SJSA1 (cell line): ENCODE measurements at places on chromosomes 3 and 15. TPM values are rescaled to one million over a fixed set of nuclear protein-coding genes. Genes with fewer than 3 reads are reported as not detected.

GRCh38 chr3:134600685-134601463 lies 49.9 kb downstream of the KY start:
- peak; percentile 60 for DNase-seq

DNA sequence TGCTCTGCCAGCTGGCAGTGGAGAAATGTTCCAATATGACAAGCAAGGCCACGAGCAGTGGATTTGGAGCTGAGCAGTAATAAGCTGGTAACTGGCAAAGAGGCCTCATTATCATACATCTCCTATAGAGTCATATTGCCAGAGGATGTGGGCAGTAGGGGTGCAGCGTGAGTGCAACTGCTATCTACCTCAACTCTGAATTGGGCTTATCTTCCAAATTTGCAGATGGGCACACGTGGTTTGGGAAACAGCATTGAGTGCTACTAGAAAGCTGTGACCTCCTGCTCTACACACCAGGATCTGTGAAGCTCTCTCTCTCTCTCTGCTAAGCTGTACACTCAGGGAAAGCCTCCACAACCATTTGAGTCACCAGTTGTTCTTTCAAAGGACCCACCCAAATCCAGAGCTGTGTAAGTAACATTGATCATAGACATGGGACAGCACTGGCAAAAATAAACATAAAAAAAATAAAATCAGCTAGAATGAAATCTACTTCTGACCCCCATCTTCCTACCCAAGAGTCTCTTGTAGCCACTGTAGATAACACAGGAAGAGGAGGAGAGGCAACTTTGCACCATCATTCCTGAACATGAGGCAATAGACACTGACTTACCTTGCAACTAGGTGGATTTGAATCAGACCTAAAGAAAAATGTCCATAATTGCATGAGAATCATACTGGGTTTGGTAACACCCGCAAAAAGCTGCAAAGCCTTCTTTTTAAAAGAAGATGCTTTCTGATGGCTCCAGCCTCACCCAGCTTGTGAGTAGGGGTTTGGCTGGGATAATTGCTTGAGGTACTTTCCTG lies 82.9 kb upstream of the THBS1 start:
- no peak for DNase-seq

- no peak for DNase-seq
Observed at GRCh38 chr3:72475258-72476138, 372.7 kb downstream of the SHQ1 start.

DNA sequence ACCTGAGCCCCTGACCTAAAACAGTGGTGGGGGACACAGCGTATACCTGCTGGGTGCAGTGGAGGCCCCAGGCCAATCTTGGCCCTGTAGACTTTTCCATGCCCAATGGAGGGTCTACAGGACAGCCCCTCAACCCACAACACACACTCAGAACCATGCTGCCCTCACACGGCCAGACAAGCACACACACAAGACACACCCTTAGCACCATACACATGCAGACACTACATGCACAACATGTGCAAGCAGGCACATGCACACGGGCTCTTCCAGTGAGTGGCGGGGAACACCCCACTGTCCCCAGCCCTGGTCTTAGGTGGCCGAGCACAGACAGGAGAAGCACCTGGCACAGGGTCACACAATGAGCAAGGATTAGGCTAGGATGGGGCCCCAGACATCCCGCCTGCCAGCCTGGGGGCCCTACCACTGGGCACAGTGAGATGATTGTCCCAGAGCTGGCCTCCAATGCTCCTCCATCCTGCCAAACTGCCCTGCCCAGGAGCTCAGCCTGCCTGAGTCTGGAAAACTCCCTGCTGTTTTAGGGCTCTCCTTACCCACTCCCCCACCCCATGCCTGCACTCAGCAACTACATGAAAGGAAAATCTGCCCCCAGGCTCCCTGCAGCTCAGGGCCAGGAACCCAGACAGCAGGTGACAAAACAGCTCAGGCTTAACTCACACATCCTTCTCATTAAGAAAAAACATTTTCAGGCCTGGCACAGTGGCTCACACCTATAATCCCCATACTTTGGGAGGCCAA lies 15.8 kb downstream of the IQSEC1 start:
- DNase-seq, result no peak

- DNase-seq, result peak; percentile 43
Observed at GRCh38 chr3:51539291-51539941, 897 bp downstream of the RAD54L2 start.

DNA sequence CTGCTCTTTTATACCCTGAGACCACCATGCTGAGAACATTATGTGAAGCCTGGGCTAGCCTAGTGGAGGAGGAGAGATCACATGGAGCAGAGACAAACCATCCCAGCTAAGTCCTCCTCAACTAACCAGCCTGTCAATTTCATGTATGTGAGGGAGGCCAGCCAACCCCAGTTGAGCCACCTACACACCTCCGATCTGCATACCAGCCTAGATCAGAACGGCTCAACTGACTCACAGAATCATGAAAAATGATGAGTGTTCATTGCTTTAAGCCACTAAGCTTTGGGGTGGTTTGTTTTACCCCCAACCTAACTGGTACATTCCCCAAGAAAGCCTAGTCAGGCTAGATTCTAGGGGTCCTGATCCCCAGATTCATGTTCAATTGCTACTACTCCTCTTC lies 19.4 kb upstream of the CA12 start:
- DNase-seq, result no peak

DNA sequence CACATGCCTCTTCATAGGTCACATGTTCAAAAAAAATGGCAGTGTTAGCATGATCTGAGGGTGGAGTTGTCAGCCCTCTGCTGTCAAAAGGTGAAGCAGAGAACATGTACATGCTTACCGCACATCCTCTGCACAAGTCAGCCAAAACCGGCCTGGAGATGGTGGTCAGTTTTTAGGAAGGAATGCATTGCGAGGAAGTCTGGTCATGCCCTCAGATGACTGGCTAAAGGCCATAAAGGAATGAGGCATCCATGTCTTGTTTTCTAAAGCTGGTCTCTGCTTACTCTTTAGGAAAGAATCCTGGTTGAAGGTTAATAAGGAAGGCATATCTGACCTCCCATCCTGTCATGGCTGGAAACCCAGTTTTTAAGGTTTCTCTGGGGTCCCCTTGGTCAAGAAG lies 292.0 kb upstream of the CCDC54 start:
- DNase-seq, result no peak

DNA sequence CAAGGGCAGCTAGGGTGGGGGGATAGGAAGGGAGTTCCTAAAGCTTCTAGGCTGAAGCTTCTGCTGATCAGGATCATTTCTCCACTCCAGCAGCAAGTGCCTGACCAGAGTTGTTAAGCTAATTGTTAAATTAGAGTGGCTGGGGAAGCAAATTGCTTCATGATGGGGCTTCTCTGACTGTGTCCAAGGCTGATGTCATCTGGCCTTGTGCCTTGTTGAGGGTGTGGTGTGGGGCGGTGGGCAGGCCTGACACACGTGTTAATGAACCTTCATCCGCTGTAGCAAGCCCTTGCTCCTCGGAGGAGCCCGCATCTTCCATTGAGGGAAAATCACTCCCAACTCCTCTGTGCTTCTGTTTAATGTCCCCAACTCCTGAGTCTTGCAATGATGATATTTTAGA lies 84.3 kb upstream of the ROPN1 start:
- no peak for DNase-seq

DNA sequence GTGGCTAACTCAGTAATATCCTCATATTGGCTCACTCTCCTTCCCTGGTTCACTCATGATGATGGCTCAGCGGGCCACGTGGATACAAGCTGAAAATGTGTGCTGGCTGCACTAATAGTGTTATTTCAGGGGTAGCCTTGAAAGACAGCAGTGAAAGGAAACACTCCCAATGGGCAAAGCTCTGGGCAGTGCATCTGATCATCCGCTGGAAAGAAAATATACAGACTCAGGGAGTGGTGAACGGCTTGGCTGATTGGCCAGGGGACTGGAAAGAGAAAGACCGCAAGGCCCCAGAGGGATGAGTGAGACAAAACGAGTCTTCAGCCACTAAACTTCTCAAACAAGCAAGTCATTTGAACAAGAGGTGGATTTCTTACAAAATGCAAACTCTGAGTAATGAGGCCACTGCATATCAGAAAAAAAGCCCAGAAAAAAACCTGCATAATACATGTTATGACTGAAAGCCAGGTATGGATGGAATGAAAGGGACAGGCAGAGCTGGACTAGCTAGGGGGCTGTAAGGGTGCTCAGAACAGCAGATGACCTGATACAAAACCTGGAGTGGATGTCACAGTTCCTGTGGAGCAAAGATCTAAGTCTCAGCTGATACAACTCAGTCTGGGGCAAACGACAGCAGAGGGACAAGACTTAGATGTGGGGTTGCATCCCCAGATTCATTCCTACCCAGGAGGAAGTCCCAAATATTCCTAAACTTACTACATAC lies 33.3 kb downstream of the CMTM6 start:
- DNase-seq, result no peak

DNA sequence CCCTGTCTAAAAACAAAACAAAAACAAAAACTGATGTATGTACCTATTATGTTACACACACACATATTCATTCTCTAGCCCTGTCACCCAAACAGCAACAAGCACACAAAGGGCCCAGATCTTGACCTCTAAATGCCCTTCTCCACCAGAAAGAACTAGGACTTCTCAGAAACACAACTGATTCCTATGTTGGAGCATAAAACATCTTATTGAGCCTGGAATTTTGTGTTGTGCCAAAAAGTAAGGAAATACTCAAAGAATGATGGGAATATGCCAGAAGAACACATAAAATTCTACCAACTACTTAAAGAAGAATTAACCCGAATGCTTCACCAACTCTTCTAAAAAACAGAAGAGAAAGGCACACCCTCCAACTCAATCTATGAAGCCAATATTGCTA lies 66.7 kb upstream of the OCA2 start:
- DNase-seq, result no peak

- peak; percentile 78 for DNase-seq
Observed at GRCh38 chr3:149969110-149969939, 1.4 kb downstream of the PFN2 start.

DNA sequence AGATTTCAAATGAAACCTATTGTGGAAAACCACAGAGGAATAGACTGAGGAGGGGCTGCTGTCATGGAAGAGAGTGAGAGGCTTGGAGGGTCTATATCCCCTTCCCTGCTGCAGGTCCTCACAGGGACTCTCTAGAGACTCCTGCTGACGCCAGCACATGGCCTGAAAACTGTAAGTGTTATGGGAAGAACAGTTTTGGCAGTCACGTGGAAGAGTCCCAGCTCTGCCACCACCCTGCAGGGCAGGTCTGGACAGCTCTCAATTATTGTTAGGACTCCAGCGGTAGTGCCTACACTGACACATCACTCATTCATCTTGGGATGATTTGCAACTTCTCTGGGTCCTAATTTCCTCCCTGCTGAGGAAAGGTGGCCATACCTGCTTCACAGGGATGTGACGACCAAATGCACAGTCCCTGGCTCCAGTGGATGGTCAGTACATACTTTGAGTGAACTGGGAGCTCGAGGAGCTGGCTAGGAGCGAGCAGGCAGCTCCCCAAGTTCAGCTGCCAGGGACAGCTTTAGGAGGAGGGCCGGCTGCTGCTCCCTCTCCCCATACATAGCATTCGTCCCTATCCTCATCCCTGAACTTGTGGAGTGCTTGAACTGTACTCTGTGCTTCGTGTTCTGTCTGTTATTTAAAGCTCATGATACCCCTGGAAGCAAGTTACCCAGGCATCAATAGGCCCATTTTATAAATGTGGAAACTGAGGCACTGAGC lies 49.2 kb downstream of the CTXND1 start:
- DNase-seq, result no peak

- DNase-seq, result no peak
Observed at GRCh38 chr15:96261575-96262034, 68.9 kb upstream of the NR2F2 start.

DNA sequence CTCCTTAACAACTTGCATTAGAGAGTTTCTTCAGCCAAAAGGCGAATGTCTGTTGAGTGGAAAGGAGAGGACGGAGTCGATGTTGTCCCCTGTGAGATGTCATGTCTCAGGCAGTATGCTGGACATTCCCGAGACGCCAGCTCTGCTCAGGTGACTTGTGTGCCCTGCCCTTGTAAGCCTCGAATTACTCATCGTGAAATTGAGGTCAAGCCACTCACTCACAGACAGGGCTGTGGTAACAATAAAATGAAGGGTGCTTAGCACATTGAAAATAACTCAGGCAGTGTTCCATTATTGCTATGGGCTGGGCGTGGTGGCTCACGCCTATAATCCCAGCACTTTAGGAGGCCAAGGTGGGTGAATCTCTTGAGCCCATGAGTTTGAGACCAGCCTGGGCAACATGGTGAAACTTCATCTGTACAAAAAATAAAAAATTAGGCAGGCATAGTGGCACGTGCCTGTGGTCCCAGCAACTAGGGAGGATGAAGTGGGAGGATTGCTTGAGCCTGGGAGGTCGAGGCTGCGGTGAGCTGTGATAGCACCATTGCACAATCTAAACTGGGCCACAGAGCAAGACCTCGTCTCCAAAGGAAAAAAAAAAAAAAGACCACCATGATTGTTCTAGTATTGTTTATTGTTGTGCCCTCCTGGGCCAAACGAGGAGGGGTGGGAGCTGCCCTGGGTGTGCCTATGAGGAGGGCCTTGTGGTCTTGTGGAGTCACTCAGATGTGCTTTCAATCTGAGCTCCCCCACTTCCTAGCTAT lies 214.4 kb downstream of the THSD4 start:
- peak; percentile 92 for DNase-seq

DNA sequence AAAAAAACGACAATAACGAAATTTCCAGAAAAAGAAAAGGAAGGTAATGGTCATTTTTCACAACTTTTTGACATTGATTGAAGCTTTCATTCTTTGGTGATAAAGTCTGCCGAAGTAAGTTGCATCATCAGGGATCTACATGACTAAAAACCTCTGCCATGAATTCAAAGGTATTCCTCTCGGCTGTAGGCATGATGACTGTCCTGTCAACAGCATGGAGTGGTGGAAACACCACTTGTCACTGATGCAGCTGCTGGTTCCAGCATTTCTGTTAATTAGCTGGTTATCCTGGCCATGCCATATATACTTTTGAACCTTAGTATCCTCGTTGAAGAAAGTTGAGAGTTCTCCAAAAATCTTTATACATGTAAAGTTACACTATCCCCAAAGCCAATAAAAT lies 859.0 kb upstream of the ARPP21 start:
- DNase-seq, result no peak

- no peak for DNase-seq
Observed at GRCh38 chr15:71232411-71232810, 117.1 kb downstream of the THSD4 start.

- no peak for DNase-seq
Observed at GRCh38 chr3:195155570-195156241, 115.3 kb downstream of the XXYLT1 start.

- DNase-seq, result no peak
Observed at GRCh38 chr3:12904951-12905315, 63.6 kb upstream of the RPL32 start.

Gene C15orf40
- total RNA-seq, result 22.7 and 29.0 TPM in 2 replicates

Gene FSIP1
- total RNA-seq, result 0.79 and 3.9 TPM in 2 replicates

Gene RLBP1
- 0.16 TPM in 1 of 2 replicates, not detected in the other for total RNA-seq

Gene SLC9C1
- not detected in 2 replicates for total RNA-seq

Gene MESP2
- not detected in 2 replicates for total RNA-seq

Gene MYZAP
- 0.72 TPM in 1 of 2 replicates, not detected in the other for total RNA-seq
